ENCODE measurements at places on chromosomes 3 and 15. TPM values are rescaled to one million over a fixed set of nuclear protein-coding genes. Genes with fewer than 3 reads are reported as not detected.

DNA sequence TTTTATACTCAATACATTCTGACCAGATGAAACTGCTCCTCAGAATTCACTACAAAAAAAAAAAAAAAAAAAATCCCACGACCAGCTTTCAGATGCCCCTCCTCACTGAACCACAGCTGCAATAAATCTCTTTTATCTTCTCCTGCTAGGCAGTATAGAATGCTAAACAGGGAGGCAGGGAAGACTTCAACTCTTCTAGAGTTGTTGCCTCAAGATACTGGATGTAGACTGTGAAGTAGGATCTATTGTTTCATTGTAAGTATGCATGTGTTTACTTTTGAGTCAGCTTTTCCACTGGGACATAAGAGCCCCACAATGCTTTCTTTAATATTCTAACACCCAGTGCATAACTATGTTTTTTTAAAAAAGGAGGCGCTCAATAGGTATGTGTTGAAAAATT lies 401.4 kb downstream of the TBL1XR1 start:
- no peak overlapping the region for H3K4me3 ChIP-seq
- no peak overlapping the region for H3K27ac ChIP-seq
- H3K27me3 ChIP-seq = peaks cover 15% of the 10 kb centered on the region
- DNase-seq = no peak
- peaks cover 5% of the 10 kb centered on the region for H3K36me3 ChIP-seq
- peaks cover 12% of the 10 kb centered on the region for H3K4me1 ChIP-seq

DNA sequence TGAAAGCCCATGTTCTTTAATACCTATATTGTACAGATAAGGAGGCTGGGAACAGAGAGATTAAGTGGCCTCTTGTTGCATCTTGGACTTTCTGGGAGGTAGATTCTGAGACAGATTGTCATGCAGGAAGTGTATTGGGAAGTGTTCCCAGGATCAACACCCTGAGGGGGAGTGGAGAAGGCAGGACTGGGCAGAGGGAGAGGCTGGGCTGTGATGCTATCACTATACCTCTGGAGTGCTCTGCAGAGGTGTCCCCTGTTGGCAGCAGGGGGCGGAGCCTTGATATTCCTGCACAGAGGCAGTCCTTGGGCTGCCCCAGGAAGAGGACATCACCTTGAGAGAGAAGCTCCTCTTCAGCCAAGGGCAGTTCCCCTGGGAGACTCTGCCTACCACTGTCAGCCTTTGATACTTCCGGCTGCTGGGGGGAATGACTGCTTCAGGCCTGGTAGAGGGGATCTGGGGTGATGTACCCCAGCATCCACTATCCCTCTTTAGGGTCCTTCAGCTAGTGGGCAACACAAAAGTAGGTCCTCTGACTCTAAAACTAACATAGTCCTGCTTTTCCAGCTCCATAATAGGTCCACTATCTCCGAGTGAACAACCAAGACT lies 97.4 kb upstream of the RNU6-1 start:
- H3K4me3 ChIP-seq = no peak overlapping the region
- no peaks in the 10 kb centered on the region for H3K27me3 ChIP-seq
- H3K36me3 ChIP-seq = no peaks in the 10 kb centered on the region
- peaks cover 22% of the 10 kb centered on the region for H3K4me1 ChIP-seq
- H3K27ac ChIP-seq = no peak overlapping the region

- no peak overlapping the region for H3K4me3 ChIP-seq
- H3K4me1 ChIP-seq = no peaks in the 10 kb centered on the region
- DNase-seq = no peak
- peaks cover 1% of the 10 kb centered on the region for H3K27me3 ChIP-seq
- no peak overlapping the region for H3K27ac ChIP-seq
These were observed 344.6 kb downstream of the GRM7 start for GRCh38 chr3:7205535-7205934.

Gene RAD54L2
- total RNA-seq = 19.3 TPM

Gene TMOD2
- total RNA-seq = 5.7 TPM

GRCh38 chr15:71228403-71228802 lies 113.1 kb downstream of the THSD4 start:
- H3K27me3 ChIP-seq = peaks cover 3% of the 10 kb centered on the region
- no peak overlapping the region for H3K27ac ChIP-seq
- H3K4me1 ChIP-seq = no peaks in the 10 kb centered on the region
- peaks cover 2% of the 10 kb centered on the region for H3K36me3 ChIP-seq

DNA sequence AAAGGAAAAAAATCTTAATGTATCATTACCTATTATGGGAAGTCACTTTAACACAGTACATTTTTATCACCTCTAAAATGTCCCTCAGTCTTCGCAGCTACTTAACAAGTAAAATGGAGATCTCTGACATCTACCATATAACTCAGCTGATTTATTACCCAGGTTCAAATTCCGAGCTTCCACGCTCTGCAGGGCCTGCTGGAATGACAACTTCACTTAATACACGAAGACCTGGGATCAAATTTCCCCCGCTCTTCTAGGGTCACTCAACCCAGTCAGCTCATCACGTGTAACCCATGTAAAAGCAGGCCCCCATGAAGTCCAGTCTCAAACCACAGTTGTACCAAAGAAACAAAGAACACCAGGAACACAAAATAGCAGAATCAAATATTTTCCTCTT lies 44.2 kb upstream of the ACP3 start:
- no peaks in the 10 kb centered on the region for H3K4me1 ChIP-seq
- no peak overlapping the region for H3K4me3 ChIP-seq
- no peaks in the 10 kb centered on the region for H3K36me3 ChIP-seq
- no peak overlapping the region for H3K27ac ChIP-seq

GRCh38 chr3:101962055-101962454 lies 112.7 kb downstream of the NFKBIZ start:
- H3K36me3 ChIP-seq = no peaks in the 10 kb centered on the region
- H3K27ac ChIP-seq = no peak overlapping the region
- no peak overlapping the region for H3K4me3 ChIP-seq
- no peaks in the 10 kb centered on the region for H3K27me3 ChIP-seq
- no peak for DNase-seq
- peaks cover 11% of the 10 kb centered on the region for H3K4me1 ChIP-seq

- no peak overlapping the region for H3K27ac ChIP-seq
- no peak overlapping the region for H3K4me3 ChIP-seq
- DNase-seq = no peak
- peaks cover 5% of the 10 kb centered on the region for H3K4me1 ChIP-seq
These were observed 59.8 kb upstream of the KLHL25 start for GRCh38 chr15:85854345-85855097.

Gene LRRC2
- total RNA-seq = 2.2 TPM

- DNase-seq = no peak
- H3K4me1 ChIP-seq = peaks cover 25% of the 10 kb centered on the region
- no peaks in the 10 kb centered on the region for H3K27me3 ChIP-seq
- peak overlapping the region; percentile 19 for H3K27ac ChIP-seq
- no peak overlapping the region for H3K4me3 ChIP-seq
These were observed 16.9 kb downstream of the PPP2R3A start for GRCh38 chr3:135982404-135982761.

- no peak overlapping the region for H3K4me3 ChIP-seq
- peak; percentile 51 for DNase-seq
- H3K36me3 ChIP-seq = no peaks in the 10 kb centered on the region
- H3K4me1 ChIP-seq = peaks cover 75% of the 10 kb centered on the region
- no peaks in the 10 kb centered on the region for H3K27me3 ChIP-seq
These were observed 126.3 kb upstream of the MEF2A start for GRCh38 chr15:99439524-99439835.

- no peak overlapping the region for H3K4me3 ChIP-seq
- no peak for DNase-seq
- peaks cover 16% of the 10 kb centered on the region for H3K36me3 ChIP-seq
- H3K4me1 ChIP-seq = peaks cover 9% of the 10 kb centered on the region
- no peaks in the 10 kb centered on the region for H3K27me3 ChIP-seq
These were observed 29.6 kb downstream of the AAGAB start for GRCh38 chr15:67224889-67225288.

Gene ZNF501
- total RNA-seq = 1.7 TPM

Gene GRM7
- total RNA-seq = not detected

DNA sequence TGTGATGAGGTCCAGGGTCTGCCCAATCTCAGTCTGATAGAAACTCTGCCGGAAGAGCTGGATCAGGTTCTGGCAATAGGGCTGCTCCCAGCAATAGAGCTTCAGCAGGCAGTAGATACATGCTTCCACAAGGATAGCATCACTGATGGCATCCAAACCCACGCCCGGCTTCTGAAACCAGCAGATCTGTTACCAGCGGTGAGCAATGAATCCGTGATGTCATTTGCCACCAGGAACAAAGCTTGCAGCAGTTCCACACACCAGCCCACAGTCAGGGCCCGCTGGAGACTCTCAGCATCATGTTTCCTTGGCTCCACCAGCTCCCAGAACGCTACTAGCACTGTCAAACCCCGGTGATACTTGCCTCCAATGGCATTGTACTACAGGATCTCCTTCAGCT lies 19.3 kb upstream of the TTBK2 start:
- H3K36me3 ChIP-seq = peaks cover 7% of the 10 kb centered on the region
- no peaks in the 10 kb centered on the region for H3K27me3 ChIP-seq
- H3K4me3 ChIP-seq = no peak overlapping the region
- no peak for DNase-seq
- peaks cover 2% of the 10 kb centered on the region for H3K4me1 ChIP-seq
- no peak overlapping the region for H3K27ac ChIP-seq

Gene GOLGA6L10
- total RNA-seq = 2.4 TPM

DNA sequence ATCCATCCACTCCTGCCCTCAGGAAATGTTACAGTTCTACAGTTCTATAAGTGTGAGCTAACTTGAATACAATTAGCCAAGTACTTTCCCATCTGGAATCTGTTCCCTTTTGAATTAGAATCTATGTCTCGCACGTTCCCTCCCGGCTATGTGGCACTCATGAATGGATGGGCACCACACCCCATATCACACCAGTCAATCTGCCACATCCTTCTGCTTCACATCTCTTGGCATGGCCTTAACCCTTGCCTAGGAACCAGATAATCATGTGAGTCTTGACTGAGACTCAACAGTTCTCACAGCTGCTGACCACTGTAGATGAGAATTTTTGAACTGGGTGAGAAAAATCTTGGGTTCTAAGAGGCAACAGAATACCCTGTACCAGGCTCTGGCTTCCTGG lies 180.2 kb downstream of the TNIK start:
- H3K4me1 ChIP-seq = peaks cover 44% of the 10 kb centered on the region
- H3K27ac ChIP-seq = no peak overlapping the region
- no peak for DNase-seq
- H3K27me3 ChIP-seq = no peaks in the 10 kb centered on the region
- H3K4me3 ChIP-seq = no peak overlapping the region

Gene DISP2
- 2.2 TPM for total RNA-seq

- no peak overlapping the region for H3K4me3 ChIP-seq
- H3K27me3 ChIP-seq = no peaks in the 10 kb centered on the region
- H3K27ac ChIP-seq = no peak overlapping the region
These were observed 276.4 kb downstream of the TBC1D5 start for GRCh38 chr3:17466028-17466427.

Gene ST3GAL6
- not detected for total RNA-seq

GRCh38 chr3:23017801-23018200 lies 185.3 kb upstream of the UBE2E2 start:
- H3K4me3 ChIP-seq = no peak overlapping the region
- H3K36me3 ChIP-seq = peaks cover 6% of the 10 kb centered on the region
- DNase-seq = no peak
- H3K4me1 ChIP-seq = peaks cover 37% of the 10 kb centered on the region

DNA sequence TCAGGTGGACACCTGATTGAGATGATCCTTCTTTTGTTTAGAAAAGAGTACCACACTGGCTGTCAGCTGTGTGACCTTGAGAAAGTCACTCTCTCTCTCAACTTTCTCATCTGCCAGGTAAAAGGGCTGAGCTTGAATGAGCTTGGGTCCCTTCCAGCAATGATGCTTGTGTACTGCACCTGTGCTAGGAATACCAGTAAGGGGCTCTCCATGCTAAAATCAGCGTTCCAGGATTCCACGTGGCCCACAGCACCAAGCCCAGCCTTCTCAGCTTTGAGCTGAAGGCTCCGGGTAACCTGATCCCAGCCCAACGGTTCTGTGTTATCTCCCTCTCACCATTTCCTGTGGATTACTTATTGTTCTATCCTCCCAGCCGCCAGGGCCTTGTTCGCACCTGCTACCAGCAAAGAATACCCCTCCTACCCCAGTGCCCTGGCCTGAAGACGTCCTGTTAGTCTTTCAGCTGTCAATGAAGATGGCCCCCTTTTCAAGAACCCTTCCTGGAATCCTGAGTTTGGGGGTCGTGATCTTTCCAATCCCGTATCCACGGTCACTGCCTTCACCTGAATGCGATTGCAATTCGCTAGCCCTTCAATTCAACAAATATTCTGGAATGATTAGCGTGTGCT lies 54.2 kb upstream of the CGNL1 start:
- no peak for DNase-seq
- no peaks in the 10 kb centered on the region for H3K36me3 ChIP-seq
- no peaks in the 10 kb centered on the region for H3K27me3 ChIP-seq
- peaks cover 24% of the 10 kb centered on the region for H3K4me1 ChIP-seq
- no peak overlapping the region for H3K27ac ChIP-seq

- no peak for DNase-seq
- peaks cover 18% of the 10 kb centered on the region for H3K4me1 ChIP-seq
- no peaks in the 10 kb centered on the region for H3K27me3 ChIP-seq
- no peak overlapping the region for H3K4me3 ChIP-seq
- no peaks in the 10 kb centered on the region for H3K36me3 ChIP-seq
These were observed 11.3 kb upstream of the THRB start for GRCh38 chr3:24505691-24506550.

GRCh38 chr3:56012721-56013120 lies 455.5 kb downstream of the ERC2 start:
- H3K4me3 ChIP-seq = no peak overlapping the region
- H3K4me1 ChIP-seq = no peaks in the 10 kb centered on the region
- no peak overlapping the region for H3K27ac ChIP-seq
- H3K27me3 ChIP-seq = no peaks in the 10 kb centered on the region
- no peak for DNase-seq
- no peaks in the 10 kb centered on the region for H3K36me3 ChIP-seq

GRCh38 chr3:156449710-156450574 lies 105.0 kb downstream of the SSR3 start:
- no peaks in the 10 kb centered on the region for H3K27me3 ChIP-seq
- H3K27ac ChIP-seq = no peak overlapping the region
- DNase-seq = no peak
- peaks cover 2% of the 10 kb centered on the region for H3K36me3 ChIP-seq
